Astrocyte (in vitro differentiated cells and primary cell): ENCODE measurements at places on chromosomes 4 and X.

- DNase-seq, result no peak
These were observed 297.4 kb upstream of the VCX start for GRCh38 chrX:7545564-7545963.

GRCh38 chr4:111849746-111850284, 295.4 kb upstream of the FAM241A start:
- DNase-seq, result peak; percentile 0

DNA sequence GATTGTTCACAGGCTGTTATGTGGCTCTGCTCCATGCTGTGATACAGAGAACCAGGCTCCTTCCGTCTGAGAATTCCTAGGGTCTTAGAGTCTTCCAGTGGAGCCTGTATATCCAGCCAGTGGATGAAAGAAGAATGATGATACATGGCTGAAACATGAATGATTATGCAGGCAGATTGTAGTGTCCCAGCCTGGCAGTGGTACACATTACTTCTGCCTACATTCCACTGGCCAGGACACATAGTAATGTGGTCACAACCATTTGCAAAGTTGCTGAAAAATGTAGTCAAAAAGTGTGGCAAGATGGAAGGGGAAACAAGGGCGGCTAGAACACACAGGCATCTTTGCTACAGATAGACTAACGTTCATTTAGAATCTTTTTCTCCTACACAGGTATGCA, 4.5 kb upstream of the GBA3 start:
- peak; percentile 72 for DNase-seq

GRCh38 chr4:72352711-72353110, 216.3 kb downstream of the ADAMTS3 start:
- no peak for DNase-seq

- DNase-seq, result no peak
These were observed 72.5 kb upstream of the EMCN start for GRCh38 chr4:100590325-100590724.

- no peak for DNase-seq
These were observed 1197.7 kb downstream of the C4orf33 start for GRCh38 chr4:130293692-130294091.

- DNase-seq, result no peak
These were observed 59.7 kb downstream of the SMAD1 start for GRCh38 chr4:145541346-145541745.

DNA sequence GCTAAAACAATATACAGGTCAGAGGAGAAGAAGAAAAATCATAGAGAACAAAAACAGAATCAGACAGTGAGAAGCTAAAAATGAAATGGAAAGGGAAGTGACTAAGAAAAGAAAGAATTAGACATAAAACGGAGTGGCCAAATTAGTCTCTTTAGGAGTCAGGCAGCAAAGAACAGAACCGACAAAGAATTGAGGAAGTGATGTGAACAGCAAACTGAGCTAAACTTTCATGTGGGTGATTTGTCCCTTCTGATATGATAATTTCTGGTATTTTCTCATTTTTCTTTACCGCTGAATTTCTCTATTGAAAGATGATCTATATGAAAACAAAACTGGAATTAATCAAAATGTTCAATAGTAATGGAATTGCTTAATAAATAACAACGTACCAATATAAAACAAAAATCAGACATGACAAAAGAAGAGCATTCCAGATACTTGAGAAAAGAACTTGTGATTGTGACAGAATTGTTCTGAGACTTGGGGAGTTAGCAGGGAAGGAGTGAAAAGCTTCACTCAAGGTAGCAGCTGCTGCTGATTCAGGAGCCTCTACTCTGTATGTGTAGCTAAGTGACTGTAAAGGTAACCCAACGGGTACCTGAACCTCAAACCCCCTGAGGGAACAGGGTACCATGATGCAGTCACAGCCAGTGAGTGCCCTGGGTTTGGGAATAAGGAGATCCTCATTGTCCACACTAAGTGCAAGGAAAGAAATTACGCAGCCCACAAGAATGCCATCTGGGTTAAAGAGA, 8.8 kb downstream of the TAPT1 start:
- DNase-seq, result no peak

GRCh38 chrX:101359966-101360365, 11.4 kb upstream of the TIMM8A start:
- no peak for DNase-seq

DNA sequence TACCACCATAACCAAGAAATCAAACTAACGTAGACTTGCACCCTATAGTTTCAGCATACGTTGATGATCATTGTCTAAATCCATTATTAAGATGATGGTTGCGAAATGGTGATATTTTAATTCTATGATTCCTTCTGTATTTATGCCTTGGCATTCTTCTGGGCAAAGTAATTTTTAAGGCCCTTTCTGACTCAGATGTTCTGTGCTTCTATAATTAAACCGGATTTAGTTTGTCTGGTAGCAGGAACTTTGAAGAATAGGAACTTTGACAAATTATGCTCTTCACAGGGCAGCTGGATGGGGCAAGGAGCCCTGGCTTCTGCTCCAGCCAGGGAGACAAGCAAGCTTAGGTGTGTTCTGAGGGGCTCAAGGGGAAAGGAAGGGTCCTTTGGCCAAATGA, 23.8 kb upstream of the PLAC1 start:
- no peak for DNase-seq

- peak; percentile 64 for DNase-seq
These were observed 51.3 kb upstream of the EXOC1L start for GRCh38 chr4:55768291-55768690.

DNA sequence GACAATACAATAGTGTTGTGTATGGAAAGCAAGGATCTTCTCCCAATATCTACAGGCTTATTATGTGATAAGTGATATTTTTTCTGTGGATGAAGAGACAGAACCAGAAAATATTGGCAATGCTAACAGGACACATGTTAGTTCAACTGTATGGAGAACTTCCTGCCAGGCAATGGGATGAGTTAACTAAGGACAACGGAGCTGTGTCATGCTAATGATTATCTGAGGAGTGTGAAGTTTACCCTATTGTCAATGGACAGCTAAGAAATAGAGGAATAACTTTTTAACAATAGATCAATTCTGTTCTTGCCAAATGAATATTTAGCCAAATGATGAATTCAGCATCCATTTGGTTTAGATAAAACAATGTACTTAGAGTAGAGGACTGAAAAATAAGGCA, 180.0 kb downstream of the GALNTL6 start:
- DNase-seq, result no peak

GRCh38 chr4:152247271-152247975, 288.5 kb downstream of the FBXW7 start:
- DNase-seq, result no peak

GRCh38 chr4:7412554-7412912, 22.2 kb downstream of the PSAPL1 start:
- DNase-seq, result no peak
